ENCODE measurements at places on chromosomes 16 and 17. TPM values are rescaled to one million over a fixed set of nuclear protein-coding genes. Genes with fewer than 3 reads are reported as not detected.

HEATR9 gene
- total RNA-seq: 1.1 TPM

GRCh38 chr16:54930005-54930868 is at the start of gene IRX5:
Gene IRX5 (plus strand): TSS chr16:54930865. CDS start chr16:54931199, 334 bp downstream.
- H3K36me3 ChIP-seq: peaks cover 12% of the 10 kb centered on the region
- H3K27me3 ChIP-seq: peaks cover 66% of the 10 kb centered on the region
- peak within 1 kb of the TSS; percentile 82 for H3K27ac ChIP-seq

NARF gene
- total RNA-seq: 114 TPM

GRCh38 chr17:77205396-77206125 is 64.8 kb downstream of the SEC14L1 start:
- no peak overlapping the region for H3K27ac ChIP-seq
- no peak overlapping the region for H3K4me3 ChIP-seq
- H3K27me3 ChIP-seq: no peaks in the 10 kb centered on the region
- peaks cover 9% of the 10 kb centered on the region for H3K4me1 ChIP-seq

NUPR1 gene
- not detected for total RNA-seq

GRCh38 chr17:34363183-34363661 is at the start of gene CCL1:
Gene CCL1 (minus strand): TSS chr17:34363233. CDS start chr17:34363161, 72 bp downstream.
- no peak within 1 kb of the TSS for H3K4me3 ChIP-seq
- H3K4me1 ChIP-seq: peaks cover 60% of the 10 kb centered on the region
- DNase-seq: no peak
- H3K27me3 ChIP-seq: peaks cover 30% of the 10 kb centered on the region
- no peak within 1 kb of the TSS for H3K27ac ChIP-seq

GRCh38 chr17:42198897-42199296 is 4.6 kb upstream of the GHDC start:
- no peak overlapping the region for H3K4me3 ChIP-seq
- peaks cover 5% of the 10 kb centered on the region for H3K4me1 ChIP-seq

DNA sequence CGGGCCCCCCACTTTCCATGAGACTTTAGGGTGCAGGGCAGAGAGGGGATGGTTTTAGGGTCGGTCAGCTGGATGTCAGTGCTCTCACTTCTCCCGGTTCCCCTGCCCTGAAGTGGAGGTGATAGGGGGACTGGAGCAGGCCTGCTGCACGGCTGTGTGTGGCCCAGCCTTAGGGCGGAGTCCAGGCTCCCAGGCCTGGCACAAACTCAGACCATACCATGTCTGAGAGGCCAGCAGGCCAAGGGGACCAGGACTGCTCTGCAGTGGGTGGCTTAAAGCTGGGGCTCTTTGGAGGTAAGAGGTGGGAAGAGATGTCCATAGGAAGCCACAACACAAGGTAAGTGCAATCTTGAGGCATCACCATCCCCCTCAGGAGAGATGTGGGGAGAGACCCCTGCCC is 8.3 kb downstream of the TFAP4 start:
- no peak for DNase-seq
- H3K27me3 ChIP-seq: no peaks in the 10 kb centered on the region
- no peak overlapping the region for H3K27ac ChIP-seq

CEP131 gene
- 19.0 TPM for total RNA-seq

DNA sequence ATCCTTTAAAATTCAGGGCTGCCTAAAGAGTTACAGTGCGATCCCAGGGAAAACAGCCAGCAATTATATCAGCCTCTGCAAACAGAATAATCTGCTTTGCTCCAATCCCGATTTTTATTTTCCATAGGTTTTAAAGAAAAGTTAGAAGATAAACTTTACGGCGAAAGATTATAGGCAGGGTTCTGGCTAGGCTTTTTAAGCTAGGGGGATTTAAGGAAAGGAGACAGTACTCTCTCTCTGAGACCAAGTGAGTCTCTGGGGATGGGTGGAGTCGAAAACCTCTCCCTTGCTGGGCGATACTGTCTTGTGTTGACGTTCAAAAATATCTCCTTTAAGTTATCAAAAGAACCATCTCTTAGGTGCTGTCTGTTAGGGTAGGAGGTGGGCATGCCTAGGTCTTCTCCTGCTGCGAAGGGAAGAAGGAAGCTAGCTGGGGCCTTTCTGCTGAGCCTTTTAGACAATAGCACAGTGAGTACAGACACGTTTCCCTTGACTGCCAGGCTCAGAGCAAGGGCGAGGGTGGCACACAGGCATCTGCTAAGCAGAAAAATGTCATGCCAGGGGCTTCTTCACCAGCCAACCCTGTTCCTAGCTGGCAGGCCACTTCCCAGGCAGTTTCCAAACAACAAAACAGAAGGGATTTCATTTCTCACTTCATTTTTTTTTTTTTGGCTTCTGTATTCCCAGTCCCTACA is 167.9 kb upstream of the MAF start:
- no peak for DNase-seq
- H3K27me3 ChIP-seq: peaks cover 15% of the 10 kb centered on the region
- H3K27ac ChIP-seq: no peak overlapping the region
- no peak overlapping the region for H3K4me3 ChIP-seq
- H3K4me1 ChIP-seq: peaks cover 9% of the 10 kb centered on the region

RBFOX1 gene
- total RNA-seq: not detected

GRCh38 chr16:2404099-2404498 is 25.1 kb upstream of the CCNF start:
- H3K27me3 ChIP-seq: peaks cover 8% of the 10 kb centered on the region
- no peak for DNase-seq

BEAN1 gene
- total RNA-seq: not detected

P2RX1 gene
- 1.1 TPM for total RNA-seq
